Stimulated activated CD8-positive, alpha-beta memory T cell treated with anti-CD3 and anti-CD28 coated beads, Interleukin-15, amount 100 ng/mL, for 24 hours (primary cell): ENCODE measurements at places on chromosomes 2 and 18.

GRCh38 chr2:11029136-11029535 is 117.4 kb downstream of the KCNF1 start:
- DNase-seq: no peak

DNA sequence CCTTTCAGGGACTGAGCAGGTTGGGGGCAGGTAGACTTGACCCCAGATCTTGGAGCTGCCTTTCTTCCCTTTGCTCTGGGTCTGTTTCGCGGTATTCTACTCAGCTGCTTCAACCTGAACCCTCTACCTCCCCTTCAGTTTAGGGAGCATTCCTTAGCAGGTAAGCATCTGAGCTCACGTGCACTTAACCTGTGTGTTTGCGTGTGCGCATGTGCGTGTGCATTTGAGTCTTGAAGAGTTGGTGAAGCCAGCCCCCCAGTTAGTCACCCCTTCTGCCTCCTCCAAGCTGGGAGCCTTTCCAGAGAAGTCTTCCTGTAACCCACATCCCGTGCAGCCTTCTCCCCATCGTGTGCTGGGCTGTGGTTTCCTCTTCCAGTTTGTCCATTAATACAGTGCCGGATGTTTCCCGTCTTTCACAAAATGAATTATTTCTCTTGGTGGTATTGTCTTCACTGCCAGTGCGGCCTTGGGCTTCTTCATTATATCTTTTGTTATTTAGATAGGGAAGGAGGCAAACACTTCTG is 33.2 kb downstream of the B3GNT2 start:
- no peak for DNase-seq

GRCh38 chr2:17658251-17658843 is 95.3 kb downstream of the SMC6 start:
- DNase-seq: no peak

- no peak for DNase-seq
Observed at GRCh38 chr2:112627060-112628040, 18.4 kb upstream of the SLC20A1 start.

GRCh38 chr2:116413659-116414058 is 1400.8 kb upstream of the DDX18 start:
- no peak for DNase-seq

- DNase-seq: no peak
Observed at GRCh38 chr18:30150586-30151250, 891.8 kb downstream of the DSC3 start.

DNA sequence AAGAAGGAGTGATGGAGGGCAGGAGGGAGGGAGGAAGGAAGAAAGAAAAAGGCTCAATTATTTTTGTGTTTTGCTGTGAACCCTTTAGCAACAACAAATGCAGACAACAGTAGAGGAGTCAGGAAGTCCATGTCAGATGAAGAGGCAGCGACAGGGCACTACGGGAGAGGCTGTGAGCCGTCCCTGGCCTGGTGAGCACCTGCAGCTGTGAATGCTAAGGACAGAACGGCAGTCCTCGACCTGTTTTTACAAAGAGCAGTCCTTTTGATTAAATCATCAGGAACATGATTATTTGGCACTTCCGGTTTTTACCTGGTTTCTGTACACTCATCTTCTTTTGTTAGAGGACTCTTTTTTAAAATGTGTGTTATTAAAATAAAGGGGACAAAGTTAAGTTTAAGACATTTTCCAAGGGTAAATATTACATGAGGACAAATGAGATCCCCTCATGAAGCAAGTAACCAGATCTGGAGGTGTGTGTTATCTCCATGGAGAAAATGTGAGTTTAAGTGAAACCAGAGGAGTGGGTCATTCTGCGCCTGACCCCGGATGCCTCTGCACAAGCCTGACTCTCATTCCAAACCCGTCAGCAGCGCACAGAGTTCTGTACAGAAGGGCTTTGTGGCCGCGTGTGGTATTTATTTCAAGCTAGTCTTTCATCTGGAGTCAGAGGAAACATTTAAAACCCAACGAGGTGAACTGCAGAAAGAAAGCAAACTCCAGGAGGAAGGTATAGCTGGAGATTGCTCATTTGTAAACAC is 492.5 kb downstream of the SOX11 start:
- DNase-seq: no peak
